Endothelial cell (in vitro differentiated cells): ENCODE measurements at places on chromosomes 1 and 21. TPM values are rescaled to one million over a fixed set of nuclear protein-coding genes. Genes with fewer than 3 reads are reported as not detected.

The OR2L8 gene
- not detected for total RNA-seq

The C1orf94 gene
- not detected for total RNA-seq

The SLAMF8 gene
- not detected for total RNA-seq

The CIART gene
- 9.1 TPM for total RNA-seq

The NEXN gene
- 2.4 TPM for total RNA-seq

The S1PR1 gene
- 79.1 TPM for total RNA-seq

The SAMSN1 gene
- total RNA-seq: 2.0 TPM

The RAB7B gene
- not detected for total RNA-seq

DNA sequence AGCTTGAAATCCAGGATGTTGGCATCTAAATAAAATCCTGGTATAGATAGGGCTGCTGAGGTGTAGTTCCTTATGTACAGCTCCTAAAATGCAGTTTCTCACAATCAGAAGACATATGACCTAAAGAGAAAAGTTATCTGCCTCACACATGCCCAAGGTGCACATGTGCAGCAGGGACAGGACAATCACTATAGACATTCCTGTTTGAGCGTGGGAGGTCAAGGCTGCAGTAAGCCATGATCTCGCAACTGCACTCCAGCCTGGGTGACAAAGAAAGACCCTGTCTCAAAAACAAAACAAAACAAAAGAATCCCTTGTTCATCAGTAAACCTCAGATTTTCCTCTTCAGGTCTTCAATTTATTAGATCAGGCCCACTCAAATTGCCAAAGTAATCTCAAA, 66.1 kb downstream of the SPATA6 start:
- no peak for DNase-seq

- no peak for DNase-seq
Observed at GRCh38 chr1:190540366-190540765, 62.7 kb upstream of the BRINP3 start.

- DNase-seq: no peak
Observed at GRCh38 chr1:30901798-30902581, 6.6 kb downstream of the SDC3 start.

DNA sequence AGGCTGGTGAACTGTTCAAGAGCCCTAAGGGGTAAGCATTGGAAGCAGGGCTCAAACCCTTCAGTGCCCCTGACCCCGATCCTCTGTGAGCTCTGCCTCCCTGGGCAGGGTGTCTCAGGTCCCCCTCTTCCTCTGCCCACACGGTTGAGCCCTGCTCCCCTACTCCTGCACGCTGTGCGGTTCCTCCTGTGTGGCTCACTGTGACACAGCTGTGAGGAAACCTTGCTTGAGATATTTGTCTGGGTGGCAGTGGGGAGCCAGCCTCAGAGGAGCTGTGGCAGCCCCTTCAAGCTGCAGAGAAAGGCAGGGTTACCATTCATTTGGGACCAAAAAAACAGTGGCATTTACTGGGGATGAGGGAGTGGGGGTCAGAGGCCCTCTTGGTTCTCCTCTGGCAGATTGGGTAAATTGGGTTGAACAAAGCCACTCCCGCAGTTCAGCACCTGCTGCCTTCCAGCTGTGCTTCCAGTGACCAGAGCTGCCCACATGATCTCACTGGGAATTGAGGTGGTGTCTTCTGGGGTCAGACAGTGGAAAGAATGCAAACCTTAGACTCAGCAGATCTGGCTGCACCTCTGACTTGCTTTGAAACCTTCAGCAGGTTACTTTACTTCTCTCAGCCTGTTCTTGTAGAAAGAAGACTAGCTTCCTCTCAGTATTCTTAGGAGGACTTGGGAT, 60.6 kb upstream of the CD1D start:
- no peak for DNase-seq
